Activated naive CD8-positive, alpha-beta T cell treated with anti-CD3 and anti-CD28 coated beads, Interleukin-2, amount 50 U/mL, for 24 hours (primary cell): ENCODE measurements at places on chromosomes 6 and 20.

DNA sequence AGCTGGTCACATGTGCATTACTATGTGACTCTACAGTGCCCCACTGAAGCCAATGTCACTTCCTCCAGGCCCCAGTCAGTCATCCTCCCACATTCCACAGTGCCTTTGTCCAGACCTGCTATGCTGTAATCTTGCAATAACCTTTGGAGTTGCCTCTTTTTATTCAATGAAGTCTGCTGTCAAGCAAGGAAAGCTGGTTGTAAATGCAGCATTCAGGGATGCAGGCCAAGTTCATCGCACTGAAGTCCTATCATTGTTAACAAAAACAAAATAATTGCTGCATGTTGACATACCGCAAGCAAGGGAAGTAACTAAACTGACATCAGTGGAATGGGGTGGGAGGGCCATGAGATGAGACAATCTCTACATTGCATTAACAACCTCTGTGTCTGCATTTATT, 131.2 kb upstream of the CDYL start:
- no peak overlapping the region for H3K4me3 ChIP-seq
- DNase-seq, result no peak
- no peak overlapping the region for H3K27ac ChIP-seq
- H3K36me3 ChIP-seq, result no peaks in the 10 kb centered on the region

- no peaks in the 10 kb centered on the region for H3K4me1 ChIP-seq
- no peaks in the 10 kb centered on the region for H3K36me3 ChIP-seq
- H3K27me3 ChIP-seq, result no peaks in the 10 kb centered on the region
- no peak overlapping the region for H3K4me3 ChIP-seq
- no peak overlapping the region for H3K27ac ChIP-seq
- DNase-seq, result no peak
Measured at GRCh38 chr6:41021832-41022231, 17.2 kb downstream of the UNC5CL start.

DNA sequence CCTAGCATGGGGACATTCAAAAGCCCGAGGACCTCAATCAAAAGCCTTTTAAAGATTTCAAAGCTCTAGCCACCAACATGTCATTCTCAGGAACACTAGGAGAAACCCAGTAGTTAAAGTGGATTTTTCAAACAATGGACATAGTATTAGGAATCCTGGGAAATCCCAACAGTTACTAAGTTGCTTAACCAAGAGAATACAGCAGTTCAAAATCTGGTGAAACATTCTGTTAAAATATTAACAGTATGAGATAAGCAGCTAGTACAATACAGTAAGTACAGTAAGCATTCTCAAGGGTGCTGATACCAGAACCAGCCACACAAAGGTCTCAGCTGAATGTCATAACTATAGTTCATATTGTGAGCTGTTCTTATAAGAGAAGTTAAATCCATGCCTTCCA, 68.6 kb downstream of the CDK19 start:
- H3K4me3 ChIP-seq, result no peak overlapping the region
- H3K27me3 ChIP-seq, result no peaks in the 10 kb centered on the region
- DNase-seq, result no peak
- H3K4me1 ChIP-seq, result peaks cover 4% of the 10 kb centered on the region

DNA sequence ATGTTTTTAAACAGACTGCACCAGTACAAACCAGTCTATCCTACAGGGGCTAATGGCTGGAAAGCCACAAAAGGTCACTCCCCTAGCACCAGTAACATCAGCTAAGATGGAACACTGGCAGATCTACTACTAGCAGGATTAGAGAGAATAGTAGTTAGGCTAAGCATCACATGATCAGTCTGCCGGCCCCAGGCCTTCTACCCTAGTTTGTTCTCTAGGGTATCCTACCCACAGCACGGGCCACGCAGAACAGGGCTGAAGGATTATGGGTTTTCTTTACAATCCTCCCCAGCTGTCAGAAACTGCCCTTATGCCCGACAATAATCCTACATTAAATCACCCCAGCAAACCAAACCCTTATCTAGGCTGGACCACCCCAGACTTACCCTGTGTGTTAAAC, 156.0 kb downstream of the LY86 start:
- H3K36me3 ChIP-seq, result no peaks in the 10 kb centered on the region
- H3K4me3 ChIP-seq, result no peak overlapping the region
- H3K27ac ChIP-seq, result no peak overlapping the region
- no peaks in the 10 kb centered on the region for H3K4me1 ChIP-seq
- no peak for DNase-seq

DNA sequence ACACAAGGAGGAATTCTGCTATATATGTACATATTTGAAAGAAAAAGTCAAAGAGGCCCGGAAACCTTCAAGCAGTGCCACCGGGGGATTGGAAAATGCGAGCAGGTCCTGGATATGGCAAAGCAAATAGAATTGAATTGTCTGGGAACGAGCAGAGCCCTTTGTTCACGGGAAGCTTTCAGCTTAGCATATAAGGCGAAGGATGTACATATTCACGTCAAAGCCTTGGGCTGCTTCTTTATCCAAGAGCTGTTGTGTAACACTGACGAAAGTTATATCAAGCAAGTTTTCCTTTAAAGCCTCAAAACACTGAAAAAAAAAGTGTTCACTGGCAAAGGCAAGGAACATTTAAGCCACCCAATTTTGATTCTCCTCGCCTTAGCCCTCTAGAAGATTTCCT, 171.0 kb downstream of the GPX5 start:
- no peak overlapping the region for H3K27ac ChIP-seq
- DNase-seq, result no peak
- no peak overlapping the region for H3K4me3 ChIP-seq
- peaks cover 87% of the 10 kb centered on the region for H3K27me3 ChIP-seq
- H3K4me1 ChIP-seq, result peaks cover 12% of the 10 kb centered on the region
- H3K36me3 ChIP-seq, result peaks cover 4% of the 10 kb centered on the region

- no peaks in the 10 kb centered on the region for H3K27me3 ChIP-seq
- H3K4me3 ChIP-seq, result no peak overlapping the region
- H3K27ac ChIP-seq, result no peak overlapping the region
- DNase-seq, result no peak
- H3K36me3 ChIP-seq, result no peaks in the 10 kb centered on the region
Measured at GRCh38 chr6:65638047-65638831, 68.8 kb downstream of the EYS start.

DNA sequence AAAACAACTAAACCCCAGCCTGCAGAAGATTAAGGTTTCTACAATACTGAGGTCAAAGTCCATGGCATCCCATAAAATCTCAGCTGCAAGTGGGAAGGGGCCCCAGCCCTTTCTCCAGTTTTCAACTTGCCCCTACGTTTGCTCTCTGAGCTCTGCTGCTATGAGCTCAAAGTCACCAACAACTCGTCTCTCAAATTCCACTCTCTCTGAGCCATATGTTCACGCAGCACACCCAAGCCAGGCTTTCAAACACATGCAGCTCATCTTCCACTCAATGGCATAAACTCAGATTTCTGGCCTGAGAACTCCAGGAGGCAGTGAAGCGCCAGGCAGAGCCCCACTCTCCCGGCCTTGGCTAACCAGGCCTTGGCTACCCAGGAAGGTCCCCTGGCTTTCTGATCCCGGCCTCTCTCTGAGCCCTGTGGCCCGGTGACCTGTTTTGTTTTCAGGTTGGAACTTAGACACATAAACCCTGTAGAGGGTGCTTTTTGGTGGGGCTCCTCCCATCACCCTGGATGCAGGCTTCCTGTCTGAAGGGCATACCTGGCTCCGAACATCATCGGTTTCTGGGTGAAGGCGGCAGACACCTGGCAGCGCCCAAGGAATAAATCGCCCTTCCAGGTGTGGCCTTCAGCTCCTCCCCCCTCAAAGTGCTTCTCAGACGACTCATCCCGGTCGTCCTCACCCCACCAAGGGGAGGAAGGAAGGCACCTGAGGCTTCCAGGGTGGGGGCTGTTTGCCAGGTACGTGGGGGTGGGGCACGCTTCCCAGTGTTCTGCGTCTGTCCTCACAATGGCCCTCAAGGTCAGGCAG, 12.4 kb downstream of the SLC22A23 start:
- no peak overlapping the region for H3K4me3 ChIP-seq
- no peak overlapping the region for H3K27ac ChIP-seq
- no peak for DNase-seq
- H3K4me1 ChIP-seq, result peaks cover 7% of the 10 kb centered on the region
- H3K27me3 ChIP-seq, result no peaks in the 10 kb centered on the region
- no peaks in the 10 kb centered on the region for H3K36me3 ChIP-seq
